Nucleus accumbens (tissue), 56 donors: ENCODE measurements at places on chromosomes 11 and 22.

DNA sequence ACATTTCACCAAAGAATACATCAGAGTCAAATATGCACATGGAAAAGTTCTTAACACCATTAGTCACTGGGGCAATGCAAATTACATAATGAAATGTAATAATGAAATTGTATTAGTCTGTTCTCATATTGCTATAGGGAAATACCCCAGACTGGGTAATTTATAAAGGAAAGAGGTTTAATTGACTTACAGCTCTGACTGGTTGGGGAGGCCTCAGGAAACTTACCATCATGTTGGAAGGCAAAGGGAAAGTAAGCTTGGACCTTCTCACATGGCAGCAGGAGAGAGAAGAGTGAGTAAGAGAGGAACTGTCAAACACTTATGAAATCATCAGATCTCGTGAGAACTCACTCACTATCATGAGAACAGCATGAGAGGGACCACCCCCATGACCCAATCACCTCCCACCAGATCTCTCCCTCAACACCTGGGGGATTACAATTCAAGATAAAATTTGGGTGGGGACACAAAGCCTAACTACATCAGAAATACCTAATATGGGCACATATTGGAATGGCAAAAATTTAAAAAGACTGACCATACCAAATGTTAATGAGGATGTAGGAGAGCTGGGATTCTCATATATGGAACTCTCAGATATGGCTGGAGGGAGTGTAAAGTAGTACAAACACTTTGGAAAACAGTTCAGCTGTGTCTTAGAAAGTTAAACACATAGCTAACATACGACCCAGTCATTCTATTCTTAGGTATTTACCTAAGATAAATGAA, 65.1 kb upstream of the CD44 start:
- DNase-seq = no peak

DNA sequence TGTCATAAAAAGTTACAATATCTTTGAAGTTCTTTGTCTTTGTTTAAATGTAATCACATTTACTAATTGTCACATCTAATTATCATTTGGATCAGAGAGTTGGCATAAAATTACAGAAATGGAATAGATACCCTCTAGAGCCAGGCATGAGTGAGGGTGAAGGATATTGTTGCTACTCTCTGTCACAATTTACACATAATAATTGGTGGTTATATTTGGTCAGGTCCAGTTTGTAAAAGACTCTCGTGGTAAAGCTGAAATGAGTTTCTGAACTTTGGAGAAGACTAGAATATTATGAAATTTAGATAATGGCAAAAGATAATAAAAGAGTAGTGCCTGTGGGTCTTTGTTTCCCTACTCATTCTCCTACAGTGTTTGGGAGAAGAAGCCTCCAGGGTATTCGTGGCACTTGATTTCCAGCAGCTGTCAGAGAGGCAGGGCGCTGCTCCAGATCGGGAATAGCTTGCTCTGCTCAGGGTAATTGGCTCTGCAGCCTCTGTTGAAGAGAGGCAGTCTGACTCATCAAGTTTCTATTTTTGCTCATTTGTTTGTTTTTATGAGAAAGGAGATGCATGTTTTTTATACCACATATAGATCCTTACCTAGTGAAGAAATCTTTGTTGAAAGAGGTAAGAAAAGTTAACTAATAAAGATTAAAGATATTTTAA, 349.9 kb downstream of the CNTN5 start:
- no peak for DNase-seq

GRCh38 chr11:117816846-117817367, 7.6 kb downstream of the FXYD2 start:
- no peak for DNase-seq

DNA sequence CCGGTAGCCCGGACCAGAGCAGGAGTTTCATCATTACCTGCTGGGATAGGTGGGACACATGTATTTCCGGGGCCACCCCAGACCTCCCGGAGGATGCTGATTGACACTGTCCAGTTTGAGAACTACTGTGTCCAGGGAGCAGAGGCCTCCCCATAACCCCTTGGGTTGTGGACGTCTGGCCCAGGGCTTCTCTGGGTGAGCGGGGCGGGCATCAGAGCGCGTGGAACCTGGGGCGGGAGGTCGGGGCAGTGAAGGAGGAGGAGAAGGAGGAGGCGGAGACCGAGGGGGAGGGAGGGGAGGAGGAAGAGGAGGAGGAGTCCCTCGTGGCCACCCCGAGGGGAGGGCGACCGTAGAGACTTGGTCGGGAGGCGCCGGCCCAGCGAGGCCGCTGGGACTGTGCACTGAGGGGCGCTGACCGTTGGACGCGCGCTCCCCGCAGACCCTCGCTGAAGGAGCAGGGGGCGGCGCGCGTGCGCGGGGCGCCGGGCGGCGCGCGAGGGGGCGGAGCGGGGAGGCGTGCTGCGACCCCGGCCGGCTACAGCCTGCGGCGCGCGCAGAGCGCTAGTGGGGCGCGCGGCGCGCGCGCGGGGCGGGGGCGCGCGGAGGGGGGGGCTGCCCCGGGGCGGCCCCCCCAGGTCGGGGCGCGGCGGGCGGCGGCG, at the start of gene GRK3:
Gene GRK3 (plus strand): TSS at position 356 of the 659 bp plus-strand sequence. CDS start 366 bp downstream, outside the sequence.
- DNase-seq = peak; percentile 29

DNA sequence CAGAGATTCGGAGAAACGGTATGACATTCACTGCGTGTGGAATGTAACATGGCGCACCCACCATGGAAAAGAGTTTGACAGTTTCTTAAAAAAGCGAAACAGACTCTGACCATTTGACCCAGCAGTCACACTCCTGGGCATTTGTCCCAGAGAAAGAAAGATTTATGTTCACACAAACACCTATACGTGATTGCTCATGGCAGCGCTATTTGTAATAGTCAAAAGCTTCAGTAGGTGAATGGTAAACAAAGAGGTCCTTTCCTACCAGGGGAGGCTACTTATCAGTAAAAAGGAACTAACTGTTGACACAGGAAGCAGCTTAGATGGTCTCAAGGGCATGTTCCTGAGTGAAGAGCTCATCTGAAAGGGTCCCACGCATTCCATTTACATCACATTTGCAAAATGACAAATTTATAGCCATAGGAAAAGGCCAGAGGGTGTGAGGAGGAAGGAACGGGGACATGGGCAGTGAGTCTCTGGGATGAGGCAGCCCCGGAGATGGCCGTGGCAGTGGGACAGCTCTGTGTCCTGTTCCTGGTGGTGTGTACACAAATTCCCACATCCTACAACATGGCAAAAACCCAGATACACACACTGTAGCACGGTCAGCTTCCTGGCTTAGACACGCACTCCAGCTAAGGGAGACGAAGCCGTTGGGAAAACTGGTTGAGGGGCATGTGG, 14.6 kb upstream of the KRTAP5-6 start:
- DNase-seq = no peak

- no peak for DNase-seq
These were observed 194.2 kb downstream of the HIPK3 start for GRCh38 chr11:33451364-33451763.

GRCh38 chr11:122085712-122086111, 30.3 kb downstream of the BLID start:
- DNase-seq = no peak

GRCh38 chr11:81135570-81135969, 1598.1 kb downstream of the FAM181B start:
- no peak for DNase-seq

DNA sequence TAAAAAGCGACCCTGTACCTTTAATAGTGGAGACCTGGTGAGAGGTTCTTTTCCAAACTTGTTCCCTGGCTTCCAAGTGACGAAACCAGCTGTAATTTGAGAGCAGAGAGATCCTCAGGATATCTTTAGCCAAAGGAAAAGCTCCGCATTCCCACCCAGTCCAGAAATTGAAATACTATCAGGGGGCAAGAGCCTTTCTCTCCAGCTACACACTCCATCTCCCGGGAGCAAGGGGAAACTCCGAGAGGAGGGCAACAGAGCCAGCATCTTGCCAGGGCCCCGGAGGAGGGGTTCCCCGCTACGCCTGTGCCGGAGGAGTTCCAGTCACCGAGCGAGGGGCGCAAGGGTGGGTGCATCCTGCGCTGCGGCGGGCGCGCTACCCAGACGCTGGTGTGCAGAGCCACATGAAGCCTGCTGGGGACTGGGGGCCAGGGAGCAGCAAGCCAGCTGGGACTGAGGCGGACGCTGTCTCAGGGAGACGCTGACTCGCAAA, at the start of gene FIBIN:
Gene FIBIN (plus strand): TSS at position 148 of the 493 bp plus-strand sequence. CDS start 415 bp downstream, outside the sequence.
- peak; percentile 23 for DNase-seq

GRCh38 chr11:27328614-27329013, 34.4 kb downstream of the CCDC34 start:
- DNase-seq = no peak

- DNase-seq = no peak
These were observed 387.0 kb downstream of the NXPE2 start for GRCh38 chr11:115065314-115065713.

GRCh38 chr11:119476666-119477331, 53.8 kb upstream of the THY1 start:
- DNase-seq = no peak

GRCh38 chr11:110715541-110715940, 3.3 kb upstream of the ARHGAP20 start:
- DNase-seq = no peak

- DNase-seq = no peak
These were observed 4.1 kb downstream of the BDNF start for GRCh38 chr11:27696115-27696514.

DNA sequence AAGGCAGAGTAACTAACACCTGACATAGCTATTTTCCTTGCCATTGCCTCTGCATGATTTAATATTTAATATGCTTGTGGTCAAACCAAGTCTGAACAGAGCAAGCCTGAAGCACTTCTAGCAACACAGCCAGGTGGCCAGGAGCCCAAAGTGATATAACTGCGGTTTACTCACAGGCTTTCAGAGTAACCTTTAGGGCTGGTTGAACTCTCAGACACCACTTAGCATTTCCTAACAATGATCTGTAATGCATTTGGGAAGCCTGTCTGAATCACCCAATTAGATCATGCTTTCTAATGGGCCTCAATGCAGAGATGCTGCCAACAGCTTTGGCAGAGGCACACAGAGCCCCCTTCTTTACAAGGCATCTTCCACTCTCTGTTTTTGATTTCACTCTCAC, 96.1 kb downstream of the FDX1 start:
- no peak for DNase-seq

GRCh38 chr11:76724171-76724768, 53.7 kb upstream of the LRRC32 start:
- DNase-seq = no peak

DNA sequence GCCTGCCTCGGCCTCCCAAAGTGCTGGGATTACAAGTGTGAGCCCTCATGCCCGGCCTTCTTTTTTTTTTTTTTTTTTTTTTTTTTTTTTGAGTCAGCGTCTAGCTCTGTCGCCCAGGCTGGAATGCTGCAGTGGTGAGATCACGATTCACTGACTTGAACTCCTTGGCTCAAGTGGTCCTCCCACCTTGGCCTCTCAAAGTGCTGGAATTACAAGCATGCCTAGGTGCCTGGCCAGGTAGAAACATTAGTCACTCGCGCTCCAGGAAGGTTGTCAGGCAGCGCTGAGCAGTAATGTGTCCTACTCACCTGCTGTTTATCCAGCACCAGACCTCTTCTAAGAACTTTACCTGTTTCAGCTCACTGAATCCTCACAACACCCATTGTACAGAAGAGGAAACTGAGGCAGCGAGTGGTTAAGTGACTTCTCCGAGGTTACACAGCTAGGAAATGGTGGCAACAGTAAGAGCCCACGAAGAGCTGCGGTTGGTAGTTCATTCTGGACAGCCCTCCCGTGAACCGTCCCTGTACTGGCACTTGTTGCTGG, 496 bp upstream of the CST6 start:
- no peak for DNase-seq

DNA sequence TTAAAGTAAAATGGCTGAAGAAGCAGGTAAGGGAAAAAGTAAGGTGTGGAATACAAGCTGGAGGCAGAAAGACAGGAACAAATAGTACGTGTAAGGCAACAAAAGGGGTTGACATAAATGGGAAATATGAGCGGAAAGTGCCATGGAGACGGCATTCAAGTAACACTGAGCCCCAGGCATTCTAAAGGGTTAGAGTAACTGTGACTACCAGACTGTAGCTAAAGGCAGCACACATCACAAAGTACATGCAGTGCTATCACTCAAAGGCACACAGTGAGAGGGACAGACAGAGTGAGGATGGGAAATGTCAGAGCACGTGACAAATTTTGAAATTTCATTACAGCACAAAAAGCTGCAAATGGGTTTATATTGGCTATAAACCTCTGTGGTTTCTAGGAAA, 13.9 kb upstream of the MAML2 start:
- DNase-seq = no peak

GRCh38 chr11:82045748-82046457, 687.8 kb downstream of the FAM181B start:
- no peak for DNase-seq

GRCh38 chr11:113176599-113177360, 137.6 kb upstream of the TTC12 start:
- no peak for DNase-seq

- DNase-seq = peak; percentile 65
These were observed 93.8 kb upstream of the BLID start for GRCh38 chr11:122209619-122210366.

GRCh38 chr22:18091478-18091877, 13.7 kb downstream of the PEX26 start:
- DNase-seq = no peak

DNA sequence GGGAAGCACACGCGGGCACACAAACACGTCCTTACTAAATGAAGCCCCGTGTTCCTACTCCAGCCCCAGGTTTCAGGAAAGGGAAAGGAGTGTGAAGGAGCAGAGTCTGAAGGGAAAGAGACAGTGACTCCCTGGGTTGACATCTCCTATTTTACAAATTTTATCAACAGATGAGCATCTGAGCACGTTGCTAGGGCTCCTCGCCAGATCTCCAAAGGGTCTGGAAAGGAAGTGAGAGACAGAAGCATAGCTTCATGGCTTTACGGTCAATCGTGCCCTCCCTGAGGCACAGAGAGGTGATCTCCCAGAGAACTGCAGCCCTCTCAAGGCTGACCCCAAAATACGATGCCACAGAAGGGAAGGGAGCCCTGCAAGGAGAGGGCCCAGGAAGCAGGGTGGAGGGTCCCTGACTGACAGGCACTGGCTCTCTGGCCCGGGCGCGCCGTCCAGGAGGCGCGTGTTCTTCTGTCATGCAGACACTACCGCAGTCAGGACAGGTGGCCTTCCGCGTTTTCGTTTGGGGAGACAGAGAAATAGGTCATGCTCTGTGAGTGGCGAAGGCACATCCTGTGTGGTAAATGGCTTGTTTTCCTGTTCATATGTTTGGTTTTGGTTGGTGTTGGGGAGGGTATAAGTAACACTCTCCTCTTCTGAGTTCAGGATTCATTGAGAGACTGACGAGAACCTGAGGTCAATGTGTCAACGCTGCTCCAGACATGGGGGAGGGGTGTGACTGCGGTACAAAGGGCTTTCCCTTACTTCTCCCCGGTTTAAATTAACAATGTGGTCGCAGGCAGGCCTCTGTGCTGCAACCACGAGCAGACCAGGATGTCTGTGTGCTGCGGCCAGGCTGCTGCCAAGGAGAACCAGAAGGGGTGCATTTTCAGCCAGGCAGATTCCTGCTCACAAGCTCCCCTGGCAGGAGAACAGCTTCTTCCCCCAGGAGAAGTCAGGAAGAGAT, 813.3 kb downstream of the OPCML start:
- DNase-seq = no peak

DNA sequence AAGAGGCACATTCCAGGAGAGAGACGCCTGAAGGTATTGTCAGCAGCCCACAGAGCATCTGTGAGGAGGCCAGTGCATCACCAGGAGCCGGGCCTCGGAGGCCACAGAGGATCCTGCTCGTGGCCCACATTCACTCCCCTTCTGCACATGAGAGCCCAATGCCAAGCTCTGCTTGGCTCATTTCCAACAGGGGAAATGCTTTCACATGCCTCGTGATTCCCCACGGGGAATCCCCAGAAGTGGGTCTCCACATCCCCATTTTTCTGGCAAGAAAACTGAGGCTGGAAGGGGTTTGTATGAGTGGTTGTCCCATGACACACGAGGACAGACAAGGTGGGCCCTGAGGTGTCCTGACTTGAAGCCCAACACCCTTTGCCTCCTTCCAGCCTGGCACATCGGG, 34.4 kb downstream of the TP53I11 start:
- no peak for DNase-seq
